ENCODE measurements at places on chromosomes 2 and 18.
A peak's percentile ranks its signal among the peaks of the same experiment; 100 is the strongest.

DNA sequence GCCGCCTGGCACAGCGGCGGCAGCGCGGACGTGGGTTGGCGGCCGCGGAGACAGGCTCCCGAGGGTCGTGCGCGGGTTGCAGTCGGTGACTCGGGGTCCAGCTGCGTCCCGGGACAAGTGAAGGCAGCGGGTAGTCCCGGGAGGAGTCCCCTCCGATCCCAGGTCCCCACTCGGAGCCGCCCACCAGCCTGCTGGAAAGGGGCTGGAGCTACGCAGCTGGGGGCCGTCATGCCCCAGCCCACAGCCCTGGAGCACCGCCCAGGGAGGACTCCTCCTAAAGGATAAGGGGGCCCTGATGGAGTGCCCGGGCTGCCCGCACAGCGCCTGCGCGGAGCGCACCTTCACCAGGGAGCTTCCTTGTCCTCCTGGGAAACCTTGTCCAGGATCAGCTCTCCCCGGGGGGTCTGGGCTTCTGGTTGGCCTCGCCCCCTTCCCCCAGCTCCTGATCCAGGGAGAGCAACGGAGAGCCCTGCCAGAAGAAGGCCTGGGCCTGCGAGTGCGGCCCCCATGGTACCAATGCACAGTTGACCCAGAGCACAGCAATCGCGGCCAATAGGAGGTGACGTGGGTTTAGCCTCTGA lies 25.9 kb upstream of the ALPP start:
- DNase-seq = no peak

GRCh38 chr2:212949786-212950185 lies 201.6 kb downstream of the IKZF2 start:
- DNase-seq = no peak

GRCh38 chr2:128513961-128514283 lies 195.3 kb upstream of the HS6ST1 start:
- no peak for DNase-seq

DNA sequence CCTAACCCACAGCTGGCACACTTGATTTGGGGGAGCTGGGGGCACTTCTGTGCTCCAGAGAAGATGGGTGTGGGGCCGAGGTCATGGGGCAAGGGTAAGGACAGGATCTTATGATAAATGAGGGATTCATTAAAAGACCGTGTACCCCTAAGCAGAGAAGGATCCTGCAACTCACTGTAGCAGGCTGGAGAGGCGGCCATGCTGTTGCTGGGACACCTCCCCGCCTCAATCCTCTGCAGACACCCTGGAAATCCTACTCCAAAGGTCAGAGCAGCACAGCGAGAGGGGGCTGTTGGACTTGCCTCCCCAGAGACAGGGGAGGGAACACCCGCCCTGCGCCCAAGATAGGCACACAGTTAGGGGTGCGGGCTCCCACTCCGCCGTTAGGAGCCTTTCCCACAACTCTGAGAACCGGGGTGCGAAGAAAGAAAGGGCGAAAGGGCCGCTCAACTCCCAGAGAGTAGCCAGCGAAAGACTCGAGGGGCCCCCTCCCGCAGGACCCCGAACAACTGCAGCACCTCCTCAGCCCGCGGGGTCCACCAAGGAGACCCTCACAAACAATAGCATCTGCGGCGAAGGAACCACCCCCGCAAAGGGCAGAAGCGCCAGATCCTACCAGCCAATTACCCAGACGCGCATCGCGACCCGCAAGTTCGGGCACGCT lies 1.4 kb downstream of the PARD6G start:
- DNase-seq = no peak

- no peak for DNase-seq
These were observed 139.2 kb downstream of the NEDD4L start for GRCh38 chr18:58183226-58183625.

- DNase-seq = no peak
These were observed 326.0 kb upstream of the MGAT5 start for GRCh38 chr2:133927894-133928293.

GRCh38 chr18:35042389-35043071 lies 1.3 kb downstream of the MAPRE2 start:
- DNase-seq = no peak

- DNase-seq = peak; percentile 26
These were observed 98.7 kb downstream of the ACVR1 start for GRCh38 chr2:157777427-157777826.

GRCh38 chr2:145323512-145323911 lies 803.6 kb upstream of the ZEB2 start:
- DNase-seq = no peak

GRCh38 chr18:76928179-76928868 lies 106.0 kb downstream of the ZNF236 start:
- no peak for DNase-seq

GRCh38 chr18:26287644-26288043 lies 61.4 kb downstream of the TAF4B start:
- DNase-seq = no peak

GRCh38 chr2:6913415-6914157 lies 3.6 kb upstream of the RNF144A start:
- DNase-seq = peak; percentile 20

- DNase-seq = peak; percentile 18
These were observed 47.8 kb downstream of the ZAP70 start for GRCh38 chr2:97761192-97761591.

- DNase-seq = no peak
These were observed 206.0 kb upstream of the SPRED2 start for GRCh38 chr2:65638443-65638842.

- DNase-seq = no peak
These were observed 408.7 kb downstream of the PIK3C3 start for GRCh38 chr18:42363446-42364441.

DNA sequence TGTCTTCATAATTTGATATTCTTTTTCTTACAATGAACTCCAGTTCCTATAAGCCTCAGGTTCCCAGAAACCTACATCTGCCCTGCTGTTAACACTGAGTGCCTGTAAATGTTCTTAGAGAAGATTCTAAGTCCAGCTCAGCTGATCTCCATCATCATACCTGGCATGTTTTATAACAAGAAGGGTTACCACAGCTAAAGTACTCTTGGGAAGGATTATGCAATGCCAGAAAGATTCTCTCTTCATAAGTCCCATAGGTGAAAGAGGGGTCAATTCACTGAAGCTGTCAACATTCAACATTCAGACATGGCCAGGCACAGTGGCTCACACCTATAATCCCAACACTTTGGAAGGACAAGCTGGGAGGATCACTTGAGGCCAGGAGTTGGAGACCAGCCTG lies 31.3 kb upstream of the PTPN4 start:
- DNase-seq = no peak

GRCh38 chr2:215171796-215172195 lies 33.4 kb upstream of the ABCA12 start:
- DNase-seq = no peak

- no peak for DNase-seq
These were observed 27.1 kb upstream of the SCYGR1 start for GRCh38 chr2:227414846-227415245.

GRCh38 chr18:58156516-58156915 lies 112.5 kb downstream of the NEDD4L start:
- DNase-seq = no peak

- DNase-seq = peak; percentile 38
These were observed 25.5 kb upstream of the YWHAQ start for GRCh38 chr2:9656270-9656766.

All from activated CD4-positive, alpha-beta T cell treated with anti-CD3 and anti-CD28 coated beads for 24 hours (primary cell).